ENCODE measurements at places on chromosomes 4 and X.

DNA sequence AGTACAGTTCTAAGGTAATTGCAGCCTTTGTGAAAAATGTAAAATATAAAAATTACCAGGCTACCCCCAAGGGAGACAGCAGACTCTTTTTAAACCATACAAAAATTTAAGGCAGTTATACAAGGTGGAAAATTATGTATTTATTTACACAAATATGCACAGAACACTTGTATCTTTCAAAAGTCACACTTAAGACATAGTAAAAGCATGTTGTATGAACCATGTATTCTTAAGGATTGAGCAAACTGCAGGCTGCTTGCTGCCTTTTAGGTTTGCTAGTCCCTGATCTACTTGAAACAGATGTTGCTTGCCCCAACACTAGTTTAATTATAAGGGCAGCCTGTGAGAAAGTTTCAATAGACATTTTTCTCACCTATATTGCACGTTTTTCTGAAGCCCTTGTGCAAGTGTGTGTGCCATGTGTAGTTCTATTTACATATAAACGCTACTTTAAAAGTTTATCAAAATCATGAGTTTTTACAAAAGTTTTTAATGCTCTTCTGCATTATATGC lies 72.8 kb downstream of the PRSS12 start:
- no peak for DNase-seq

- DNase-seq: no peak
These were observed 55.4 kb downstream of the ZFX start for GRCh38 chrX:24204958-24205357.

- no peak for DNase-seq
These were observed 92.5 kb upstream of the ENPP6 start for GRCh38 chr4:184310171-184310567.

DNA sequence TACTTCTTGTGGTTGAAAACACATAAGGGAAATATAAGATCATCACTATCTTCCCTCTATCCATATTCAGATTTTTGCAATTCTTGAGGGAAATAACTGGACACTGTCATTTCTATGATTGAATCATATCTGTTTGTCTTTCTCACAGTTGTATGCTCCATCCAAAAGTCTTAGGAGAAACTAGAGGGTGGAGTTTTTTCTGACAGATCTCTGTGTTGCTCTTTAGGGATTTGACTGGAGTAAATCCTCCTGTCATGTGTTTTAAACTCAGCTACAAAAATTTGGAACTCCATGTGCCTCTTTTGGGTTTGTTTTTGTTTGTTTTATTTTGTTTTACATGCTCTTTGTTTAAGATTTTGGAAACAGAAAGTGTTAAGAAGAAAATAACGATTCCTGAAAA lies 136.5 kb downstream of the SPATA18 start:
- DNase-seq: no peak

DNA sequence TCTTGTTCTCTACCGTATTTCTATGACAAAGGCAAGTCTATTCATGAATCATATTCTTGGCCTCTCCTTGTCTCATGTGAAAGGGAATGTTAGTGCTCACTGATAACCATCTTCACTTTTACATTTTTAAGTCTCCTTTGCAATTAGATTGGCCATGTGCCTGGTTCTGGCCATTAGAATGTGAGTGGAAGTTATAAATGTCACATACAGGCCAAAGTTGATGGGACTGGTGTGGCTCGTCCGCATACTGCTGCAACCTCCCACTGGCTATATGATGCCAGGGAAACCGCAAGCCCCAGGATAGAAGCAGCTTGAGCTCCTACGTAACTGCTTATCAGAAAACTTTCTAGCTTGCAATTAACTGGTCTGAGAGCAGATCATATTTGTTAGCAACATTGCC lies 86.1 kb downstream of the MAGEC1 start:
- no peak for DNase-seq

DNA sequence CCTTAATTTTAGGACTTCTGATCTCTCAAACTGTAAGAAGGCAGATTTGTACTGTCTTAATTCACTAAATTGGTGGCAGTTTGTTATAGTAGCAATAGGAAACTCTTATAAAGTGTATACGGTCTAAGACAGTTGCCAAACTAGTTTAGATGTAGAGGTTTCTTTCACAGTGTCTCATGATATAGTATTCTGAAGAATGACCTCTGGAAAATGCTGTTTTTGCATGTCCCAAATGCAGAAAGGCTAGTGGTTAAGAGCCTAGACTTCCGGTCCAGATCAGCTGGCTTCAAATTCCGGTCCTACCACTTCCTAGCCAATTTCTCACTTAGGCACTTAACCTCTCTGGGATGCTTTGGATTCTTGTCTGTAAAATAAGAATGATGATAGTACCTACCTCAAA lies 538.5 kb downstream of the CENPC start:
- DNase-seq: no peak

DNA sequence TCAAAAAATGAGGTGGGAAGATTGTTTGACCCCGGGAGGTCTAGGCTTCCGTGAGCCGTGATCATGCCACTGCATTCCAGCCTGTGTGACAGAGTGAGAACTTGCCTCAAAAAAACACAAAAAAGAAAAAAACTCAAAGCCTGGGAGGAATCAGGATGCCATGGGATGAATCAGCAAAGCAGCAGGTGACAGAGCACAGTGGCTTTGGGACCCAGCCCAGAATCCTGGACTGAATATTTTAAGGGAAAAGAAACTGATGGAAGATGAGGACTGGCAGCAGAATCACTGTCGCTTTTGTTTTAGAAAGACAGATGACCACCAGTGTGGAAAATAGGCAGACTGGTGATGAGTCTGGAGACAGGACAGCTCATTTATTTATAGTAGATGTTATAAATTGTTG lies 16.6 kb downstream of the S100G start:
- no peak for DNase-seq

- no peak for DNase-seq
These were observed 64.8 kb downstream of the KIF4A start for GRCh38 chrX:70354716-70355115.

- peak; percentile 6 for DNase-seq
These were observed 3.7 kb upstream of the BEX4 start for GRCh38 chrX:103211012-103211715.

DNA sequence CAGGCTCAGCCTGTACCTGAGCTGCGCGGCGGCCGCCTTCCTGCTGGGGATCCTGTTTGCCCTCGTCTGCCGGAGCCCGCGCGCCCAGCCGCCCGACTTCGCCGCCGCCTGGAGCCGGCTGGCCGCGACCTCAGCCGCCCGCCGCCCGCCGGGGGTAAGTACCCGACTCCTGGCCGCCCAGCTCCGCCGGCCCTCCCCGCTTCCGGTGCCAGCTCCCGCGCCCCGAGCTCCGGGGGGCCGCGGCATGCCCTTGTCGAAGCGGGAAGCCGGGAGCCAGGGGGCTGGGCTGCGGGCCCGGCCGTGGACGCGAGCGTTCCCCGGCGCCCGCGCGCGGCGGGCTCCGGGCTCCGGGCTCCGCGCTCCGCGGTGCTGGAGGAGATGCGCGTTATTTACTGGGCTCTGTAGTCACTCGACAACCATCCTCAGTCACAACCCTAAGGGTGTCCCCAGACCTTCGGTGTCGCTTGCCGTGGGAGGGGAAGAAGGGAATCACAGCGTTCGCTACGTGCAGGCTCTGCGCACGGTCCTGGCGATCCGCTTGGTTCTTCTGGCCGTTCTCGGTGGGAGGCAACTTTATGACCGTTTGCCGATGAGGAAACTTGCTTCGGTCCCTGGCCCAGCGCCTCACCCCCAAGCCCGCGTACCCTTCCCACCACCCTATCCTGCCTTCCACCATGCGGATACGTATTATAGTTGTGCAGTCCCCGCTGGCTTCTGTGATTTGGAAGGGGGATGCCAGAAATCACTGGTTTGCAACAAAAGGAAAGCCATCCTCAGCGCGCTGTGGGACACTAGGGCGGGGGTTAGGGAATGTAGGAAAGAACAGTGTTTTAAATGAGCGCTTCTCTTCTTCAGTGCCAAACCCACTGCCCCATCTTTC lies 944 bp downstream of the SNX25 start:
- no peak for DNase-seq

DNA sequence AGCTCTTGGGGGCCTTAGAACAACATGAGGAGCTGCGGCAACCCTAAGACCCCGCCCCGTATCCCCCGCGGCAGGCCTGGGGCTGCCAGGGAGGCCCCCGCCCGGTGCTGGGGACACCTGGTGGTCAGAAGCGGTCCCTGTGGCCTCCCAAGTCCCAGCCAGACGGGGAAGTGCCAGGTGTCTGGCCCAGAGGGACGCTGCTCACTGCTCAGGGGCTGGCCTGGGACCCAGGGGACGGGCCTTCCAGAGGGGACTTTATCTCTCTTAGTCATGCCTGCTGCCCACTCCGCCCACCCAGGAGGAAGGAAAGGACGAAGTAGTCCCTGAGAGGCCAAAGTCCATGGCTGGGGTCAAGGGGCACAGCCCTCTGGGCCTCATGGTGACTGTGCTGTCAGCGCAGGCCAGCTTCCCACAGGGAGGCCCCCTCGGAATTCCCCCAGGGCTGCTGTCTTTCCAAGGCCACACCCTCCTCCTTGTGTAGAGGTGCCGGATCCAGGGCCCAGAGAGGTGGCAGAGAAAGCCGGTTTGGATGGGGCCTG lies 31.0 kb upstream of the HTRA3 start:
- DNase-seq: no peak

- DNase-seq: no peak
These were observed 453.4 kb upstream of the MAGEB2 start for GRCh38 chrX:29762006-29762405.

GRCh38 chrX:3271183-3271833 lies 75.1 kb downstream of the MXRA5 start:
- DNase-seq: no peak
